ENCODE measurements at places on chromosomes 13 and 19.

DNA sequence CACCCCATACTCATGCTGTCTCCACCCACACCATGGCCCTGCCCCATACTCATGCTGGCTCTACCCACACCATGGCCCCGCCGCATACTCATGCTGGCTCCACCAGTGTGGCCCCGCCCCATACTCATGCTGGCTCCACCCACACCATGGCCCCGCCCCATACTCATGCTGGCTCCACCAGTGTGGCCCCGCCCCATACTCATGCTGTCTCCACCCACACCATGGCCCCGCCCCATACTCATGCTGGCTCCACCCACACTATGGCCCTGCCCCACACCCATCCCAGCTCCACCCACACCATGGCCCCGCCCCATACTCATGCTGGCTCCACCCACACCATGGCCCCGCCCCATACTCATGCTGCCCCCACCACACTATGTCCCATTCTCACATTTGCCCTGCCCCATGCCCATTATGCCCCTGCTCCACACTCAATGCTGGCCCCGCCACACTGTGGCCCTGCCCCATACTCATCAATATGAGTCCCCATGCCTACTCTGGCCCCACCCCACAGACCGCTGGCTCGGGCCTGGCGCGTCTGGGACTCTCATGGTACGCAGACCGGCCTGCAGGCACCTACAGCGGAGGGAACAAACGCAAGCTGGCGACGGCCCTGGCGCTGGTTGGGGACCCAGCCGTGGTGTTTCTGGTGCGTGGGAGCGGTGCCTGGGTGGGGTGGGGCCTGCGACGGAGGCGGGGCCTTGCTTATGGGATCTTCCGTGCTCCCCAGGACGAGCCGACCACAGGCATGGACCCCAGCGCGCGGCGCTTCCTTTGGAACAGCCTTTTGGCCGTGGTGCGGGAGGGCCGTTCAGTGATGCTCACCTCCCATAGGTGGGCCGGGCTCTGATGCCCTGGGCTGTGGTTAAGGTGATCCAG, 3.7 kb upstream of the ARHGAP45 start:
- no peak for DNase-seq

- DNase-seq = no peak
These were observed 463.7 kb upstream of the SGCG start for GRCh38 chr13:22717036-22717435.

DNA sequence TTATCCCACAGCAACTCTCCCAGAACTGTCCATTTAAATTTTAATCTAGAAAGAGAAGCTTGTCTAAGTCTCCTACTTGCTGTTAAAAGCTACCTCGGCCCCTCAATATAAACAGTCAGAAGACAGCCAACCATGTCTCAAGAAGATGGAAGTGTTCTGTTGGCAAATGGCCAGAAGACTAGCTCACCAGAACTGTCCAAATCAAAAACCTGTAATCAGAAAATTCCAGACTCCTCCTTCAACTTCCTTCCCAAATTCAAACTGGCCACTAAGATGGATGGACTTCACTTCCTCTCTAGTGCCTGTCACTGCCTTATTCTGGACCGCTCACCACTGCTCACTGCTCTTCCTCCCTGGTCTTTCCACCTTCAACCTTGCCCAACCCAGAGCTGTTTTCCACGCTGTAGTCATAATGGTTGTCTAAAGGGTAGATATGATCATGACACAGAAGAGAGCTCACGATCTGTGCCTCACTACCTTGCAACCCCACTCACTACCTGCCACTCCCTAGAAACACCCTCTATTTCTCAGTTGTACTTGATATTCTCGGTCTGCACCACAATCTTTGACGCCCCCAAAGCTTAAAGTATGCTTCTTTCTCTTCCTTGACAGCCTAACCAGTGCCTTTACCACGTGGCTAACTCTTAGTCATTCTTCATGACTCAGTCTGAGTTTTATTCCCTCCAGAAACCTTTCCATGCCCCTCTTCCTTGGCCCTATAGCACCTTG, 9.2 kb downstream of the FGF14 start:
- DNase-seq = no peak

GRCh38 chr19:10593820-10594637, 6.9 kb upstream of the AP1M2 start:
- no peak for DNase-seq

DNA sequence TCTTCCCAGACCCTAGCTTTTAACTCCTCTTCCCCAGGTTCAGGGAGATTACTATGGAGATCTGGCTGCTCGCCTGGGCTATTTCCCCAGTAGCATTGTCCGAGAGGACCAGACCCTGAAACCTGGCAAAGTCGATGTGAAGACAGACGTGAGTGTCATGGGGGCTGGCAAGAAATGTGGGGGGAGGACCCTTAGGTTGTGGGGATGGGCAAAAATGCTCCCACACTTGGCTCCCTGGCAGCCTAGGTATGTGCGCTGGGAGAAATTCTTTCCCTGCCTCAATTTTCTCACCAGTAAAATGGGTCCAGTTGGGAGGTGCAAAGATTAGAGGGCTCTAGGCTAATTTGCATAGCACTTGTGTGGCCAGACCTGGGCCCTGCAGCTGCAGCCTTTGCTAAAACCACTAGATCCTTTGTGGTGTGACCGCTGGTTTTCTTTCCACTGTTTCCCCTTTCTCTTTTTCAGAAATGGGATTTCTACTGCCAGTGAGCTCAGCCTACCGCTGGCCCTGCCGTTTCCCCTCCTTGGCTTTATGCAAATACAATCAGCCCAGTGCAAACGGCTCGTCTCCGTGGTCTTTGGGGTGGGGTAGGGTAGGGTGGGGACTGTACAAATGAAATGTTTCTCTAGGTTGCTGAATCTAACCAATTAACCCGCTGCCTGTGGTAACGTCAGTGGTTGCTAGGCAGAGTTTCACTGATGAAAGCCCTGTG, 959 bp upstream of the RAB4B start:
- DNase-seq = peak; percentile 94

GRCh38 chr13:53672005-53672404, 643.4 kb downstream of the OLFM4 start:
- no peak for DNase-seq

- DNase-seq = no peak
These were observed 68.3 kb downstream of the DNAJC3 start for GRCh38 chr13:95745289-95745688.

DNA sequence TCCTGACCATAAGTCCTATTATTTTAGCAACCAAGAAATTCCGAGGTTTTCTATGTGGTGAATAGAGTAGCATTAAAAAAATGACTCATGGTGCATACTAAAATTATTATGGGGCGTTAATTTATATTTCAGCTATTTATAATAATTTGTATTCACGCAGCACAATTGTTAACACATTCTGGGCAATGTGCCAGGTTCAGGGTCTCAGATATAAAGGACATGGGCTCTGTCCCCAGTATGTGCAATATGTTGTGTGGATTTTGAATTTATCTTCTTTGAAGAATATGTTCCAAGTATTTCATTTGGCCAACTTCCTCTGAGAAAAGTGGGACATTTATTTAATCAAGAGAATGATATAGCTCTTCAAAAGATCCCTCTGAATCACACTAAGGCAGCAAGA, 1434.7 kb upstream of the PRR20A start:
- no peak for DNase-seq

GRCh38 chr19:18780631-18781030, 10.5 kb downstream of the COMP start:
- DNase-seq = no peak

DNA sequence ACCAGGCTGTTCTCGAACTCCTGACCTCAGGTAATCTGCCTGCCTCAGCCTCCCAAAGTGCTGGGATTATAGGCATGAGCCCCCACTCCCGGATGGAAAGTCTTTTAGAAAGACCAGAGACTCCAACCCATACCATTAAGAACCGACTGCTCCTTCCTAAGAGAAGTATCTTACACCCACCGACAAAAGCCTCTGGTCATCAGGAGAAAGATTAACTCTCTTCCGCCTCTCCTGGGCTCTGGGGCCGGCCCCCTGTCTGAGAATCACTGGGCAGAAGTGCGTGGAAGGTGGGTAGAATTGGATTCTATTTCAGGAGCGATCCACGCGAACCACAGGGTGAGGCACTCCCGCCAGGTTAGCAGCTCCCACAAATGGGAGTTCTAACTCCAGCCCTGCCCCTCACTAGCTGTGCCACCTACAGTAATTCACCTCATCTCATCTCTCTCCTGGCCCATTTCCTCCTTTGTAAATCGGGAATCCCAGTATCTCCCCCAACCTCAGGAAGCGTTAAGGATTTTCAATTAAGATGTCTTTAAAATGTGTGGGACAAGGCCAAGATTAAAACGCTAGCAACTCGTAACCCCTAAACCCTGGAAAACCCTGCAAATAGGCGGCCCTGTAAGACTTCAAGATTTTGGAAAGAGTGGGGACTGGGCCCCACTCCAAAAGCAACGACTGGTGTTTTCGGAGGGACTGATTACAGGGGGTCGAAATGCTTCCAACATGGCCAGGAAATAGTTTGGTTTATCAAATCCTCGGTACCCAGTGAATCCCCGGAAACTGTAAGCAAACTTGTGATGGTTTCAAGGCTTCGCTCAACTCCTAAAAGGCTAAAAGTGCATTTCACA, 1.3 kb downstream of the HNRNPL start:
- no peak for DNase-seq

GRCh38 chr13:28492569-28493367, 2.2 kb downstream of the FLT1 start:
- DNase-seq = no peak

- DNase-seq = no peak
These were observed 33.1 kb downstream of the CEBPG start for GRCh38 chr19:33406521-33407139.

Data from natural killer cell treated with Interleukin-12 subunit alpha and Interleukin-12 subunit beta and Interleukin-15 and Interleukin-18, amount 100 ng/mL, for 72 hours (primary cell).